Activated CD8-positive, alpha-beta T cell treated with anti-CD3 and anti-CD28 coated beads for 36 hours (primary cell): ENCODE measurements at places on chromosomes 4 and X.
A peak's percentile ranks its signal among the peaks of the same experiment; 100 is the strongest.

DNA sequence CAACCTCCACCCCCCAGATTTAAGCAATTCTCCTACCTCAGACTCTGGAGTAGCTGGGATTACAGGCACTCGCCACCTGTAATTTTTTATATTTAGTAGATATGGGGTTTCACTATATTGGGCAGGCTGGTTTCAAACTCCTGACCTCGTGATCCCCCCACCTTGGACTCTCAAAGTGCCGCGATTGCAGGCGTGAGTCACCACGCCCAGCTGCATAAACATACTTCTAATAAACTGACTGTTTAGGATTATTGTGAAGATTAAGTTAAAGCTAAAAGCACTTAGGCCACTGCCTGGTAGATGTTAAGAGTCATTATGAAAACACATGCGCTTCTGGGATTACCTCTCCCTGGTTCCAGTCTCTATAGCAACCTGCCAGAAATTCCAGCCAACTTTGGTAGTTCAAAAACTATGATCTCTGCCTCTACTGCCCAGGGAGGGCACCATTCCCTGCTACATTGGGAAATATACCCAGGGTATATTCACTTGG lies 30.2 kb upstream of the GRIA3 start:
- no peak for DNase-seq
- no peak overlapping the region for H3K27ac ChIP-seq
- no peak overlapping the region for H3K4me3 ChIP-seq
- H3K36me3 ChIP-seq: no peaks in the 10 kb centered on the region
- H3K27me3 ChIP-seq: no peaks in the 10 kb centered on the region

DNA sequence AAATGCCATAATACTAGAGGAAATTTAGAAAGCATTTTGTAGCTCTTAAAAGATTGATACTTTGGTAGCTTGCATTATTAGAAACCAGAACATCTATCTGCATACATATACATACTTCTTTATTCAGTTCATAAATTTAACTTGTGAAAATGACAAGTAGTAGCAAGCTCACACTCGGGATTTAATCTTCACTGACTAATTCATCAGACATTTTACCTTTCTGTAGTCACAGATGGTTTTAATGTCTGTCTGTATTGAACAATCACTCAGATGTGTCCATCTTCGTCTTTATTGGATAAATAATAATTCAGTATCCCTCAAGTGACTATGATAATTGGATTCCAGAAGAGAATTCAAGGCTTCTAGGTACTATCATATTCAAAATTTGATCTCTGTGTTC lies 232.3 kb downstream of the TENM3 start:
- H3K36me3 ChIP-seq: no peaks in the 10 kb centered on the region
- H3K27me3 ChIP-seq: peaks cover 5% of the 10 kb centered on the region
- H3K27ac ChIP-seq: no peak overlapping the region
- no peak for DNase-seq

- DNase-seq: no peak
- no peak overlapping the region for H3K27ac ChIP-seq
- peaks cover 4% of the 10 kb centered on the region for H3K27me3 ChIP-seq
- no peaks in the 10 kb centered on the region for H3K36me3 ChIP-seq
- no peaks in the 10 kb centered on the region for H3K4me1 ChIP-seq
These were observed 71.3 kb upstream of the ANXA3 start for GRCh38 chr4:78480286-78480685.

DNA sequence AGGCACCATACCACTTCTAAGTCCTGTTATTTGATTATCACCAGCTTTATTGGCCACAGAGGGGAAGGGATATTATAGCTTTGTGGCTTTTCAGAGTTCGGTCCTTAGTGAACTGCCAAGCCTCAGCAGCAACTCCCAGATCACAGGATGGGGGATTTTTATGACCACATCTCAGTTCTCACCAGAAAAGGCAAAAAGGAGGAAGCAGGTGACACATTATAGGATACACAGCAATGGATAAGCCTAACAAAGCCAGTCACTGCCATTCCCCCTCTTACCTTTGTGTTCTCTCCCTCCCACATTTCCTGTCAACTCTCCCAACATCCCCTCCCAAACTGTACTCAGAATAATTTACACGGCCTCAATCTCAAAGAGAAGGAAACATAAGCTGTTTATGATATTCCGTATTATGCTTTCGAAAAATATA lies 142.8 kb downstream of the MGST2 start:
- no peak for DNase-seq
- H3K27me3 ChIP-seq: no peaks in the 10 kb centered on the region
- H3K36me3 ChIP-seq: no peaks in the 10 kb centered on the region

DNA sequence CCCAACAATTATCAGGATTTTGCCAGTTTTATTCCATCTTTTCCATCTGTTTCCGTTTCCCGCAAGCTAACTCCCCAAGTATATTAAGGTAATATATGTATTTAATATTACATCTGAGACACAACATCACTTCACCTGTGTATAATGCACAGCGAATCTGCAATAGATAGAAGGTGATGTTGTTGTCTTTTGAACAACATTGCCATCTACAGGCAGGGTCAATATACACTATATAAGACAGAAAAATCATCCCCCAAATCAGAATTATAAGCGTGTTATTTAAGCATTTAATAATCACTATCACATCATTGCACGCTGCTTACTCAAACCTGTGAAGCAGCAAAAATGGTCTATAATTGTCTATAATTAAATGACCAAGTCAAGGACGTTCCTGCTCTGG lies 1115.5 kb downstream of the NLGN4X start:
- H3K27me3 ChIP-seq: no peaks in the 10 kb centered on the region
- H3K27ac ChIP-seq: no peak overlapping the region
- no peaks in the 10 kb centered on the region for H3K36me3 ChIP-seq
- no peak overlapping the region for H3K4me3 ChIP-seq
- H3K4me1 ChIP-seq: no peaks in the 10 kb centered on the region

DNA sequence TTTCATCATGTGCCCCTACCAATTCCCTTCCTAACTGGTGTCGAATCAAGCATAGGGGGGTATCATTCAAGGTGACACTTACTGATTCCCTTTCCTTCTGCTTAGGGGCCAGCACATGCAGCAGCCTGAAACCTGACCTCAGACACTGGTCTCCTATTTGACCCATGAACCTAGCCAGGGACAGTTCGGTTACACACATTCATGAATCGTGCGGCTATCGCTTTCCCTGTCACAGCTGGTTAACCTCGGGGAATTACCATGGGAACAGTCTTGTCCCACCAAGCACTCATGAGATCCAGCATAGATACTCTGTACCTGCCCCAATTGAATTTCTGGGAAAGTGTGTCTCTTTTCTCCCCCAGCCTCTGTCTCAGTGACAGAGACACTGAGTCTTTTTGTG lies 140.4 kb downstream of the ZNF674 start:
- H3K4me3 ChIP-seq: no peak overlapping the region
- no peaks in the 10 kb centered on the region for H3K27me3 ChIP-seq
- H3K4me1 ChIP-seq: no peaks in the 10 kb centered on the region
- H3K27ac ChIP-seq: no peak overlapping the region

- peaks cover 31% of the 10 kb centered on the region for H3K27me3 ChIP-seq
- no peaks in the 10 kb centered on the region for H3K36me3 ChIP-seq
- H3K4me1 ChIP-seq: peaks cover 4% of the 10 kb centered on the region
- no peak for DNase-seq
These were observed 221.3 kb downstream of the STIM2 start for GRCh38 chr4:27081675-27082586.

DNA sequence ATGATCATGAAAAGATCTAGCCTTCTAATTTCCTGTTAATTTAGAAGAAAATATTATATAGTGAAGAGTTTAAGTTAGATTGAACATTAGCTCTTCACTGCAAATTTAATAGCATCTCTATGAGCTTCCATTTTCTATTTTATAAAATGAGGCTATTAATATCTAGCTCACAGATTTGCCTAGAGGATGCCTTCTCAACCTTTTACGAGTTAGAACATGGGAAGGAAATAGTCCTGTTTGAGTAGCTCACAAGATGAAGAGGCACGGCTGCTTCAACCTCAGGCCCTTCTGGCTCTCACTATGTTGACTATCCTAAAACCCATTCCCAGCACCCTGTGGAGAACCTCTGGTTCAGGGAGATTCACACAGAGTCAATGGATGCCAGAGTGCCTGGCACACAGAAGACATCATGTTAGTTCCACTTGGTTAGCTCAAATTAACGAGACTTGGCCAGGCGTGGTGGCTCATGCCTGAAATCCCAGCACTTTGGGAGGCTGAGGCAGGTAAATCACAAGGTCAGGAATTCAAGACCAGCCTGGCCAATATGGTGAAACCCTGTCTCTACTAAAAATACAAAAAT lies 97.9 kb upstream of the GUCY1A1 start:
- peaks cover 2% of the 10 kb centered on the region for H3K27me3 ChIP-seq
- H3K27ac ChIP-seq: no peak overlapping the region
- no peaks in the 10 kb centered on the region for H3K36me3 ChIP-seq
- no peak for DNase-seq
- H3K4me3 ChIP-seq: no peak overlapping the region
- no peaks in the 10 kb centered on the region for H3K4me1 ChIP-seq

GRCh38 chr4:90852237-90852636 lies 725.0 kb downstream of the CCSER1 start:
- H3K27me3 ChIP-seq: no peaks in the 10 kb centered on the region
- no peak overlapping the region for H3K27ac ChIP-seq
- no peak overlapping the region for H3K4me3 ChIP-seq
- no peaks in the 10 kb centered on the region for H3K4me1 ChIP-seq
- no peaks in the 10 kb centered on the region for H3K36me3 ChIP-seq

DNA sequence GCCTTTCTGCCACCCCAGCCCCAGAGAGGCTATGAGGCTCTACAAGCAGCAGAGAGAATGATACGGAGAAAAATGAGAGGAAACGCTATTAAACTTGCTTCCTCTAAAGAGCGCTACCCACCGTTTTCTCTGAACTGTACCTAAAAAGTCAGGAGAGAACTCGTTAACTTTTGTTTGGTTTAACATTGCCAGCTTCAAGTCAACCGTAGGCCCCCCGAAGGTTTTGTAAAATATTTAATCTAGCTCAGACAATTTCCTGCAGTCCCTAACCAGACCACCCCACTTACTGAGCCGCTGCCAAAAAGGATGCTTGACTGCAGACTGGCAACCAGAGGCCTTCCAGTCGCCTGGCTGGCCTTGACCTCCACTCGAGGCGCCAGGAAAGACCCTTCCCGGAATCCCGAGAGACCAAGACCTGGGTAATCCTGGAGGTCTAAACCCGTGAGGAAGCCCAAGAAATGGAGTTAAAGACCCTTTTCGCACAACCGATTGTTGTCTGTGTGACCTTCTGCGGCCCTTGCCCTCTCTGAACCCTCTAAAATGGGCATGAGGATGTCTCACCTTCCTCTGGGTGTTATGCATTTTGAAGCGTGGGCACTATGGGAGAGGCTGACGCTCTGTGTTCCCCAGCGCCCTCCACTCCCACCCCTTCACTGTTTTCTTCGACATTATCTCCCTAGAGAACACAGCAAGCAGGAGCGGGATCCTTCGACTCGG lies 86.3 kb downstream of the BCOR start:
- peak overlapping the region; percentile 61 for H3K27ac ChIP-seq
- H3K36me3 ChIP-seq: no peaks in the 10 kb centered on the region
- peak; percentile 4 for DNase-seq
- peaks cover 25% of the 10 kb centered on the region for H3K27me3 ChIP-seq
- peaks cover 34% of the 10 kb centered on the region for H3K4me1 ChIP-seq

DNA sequence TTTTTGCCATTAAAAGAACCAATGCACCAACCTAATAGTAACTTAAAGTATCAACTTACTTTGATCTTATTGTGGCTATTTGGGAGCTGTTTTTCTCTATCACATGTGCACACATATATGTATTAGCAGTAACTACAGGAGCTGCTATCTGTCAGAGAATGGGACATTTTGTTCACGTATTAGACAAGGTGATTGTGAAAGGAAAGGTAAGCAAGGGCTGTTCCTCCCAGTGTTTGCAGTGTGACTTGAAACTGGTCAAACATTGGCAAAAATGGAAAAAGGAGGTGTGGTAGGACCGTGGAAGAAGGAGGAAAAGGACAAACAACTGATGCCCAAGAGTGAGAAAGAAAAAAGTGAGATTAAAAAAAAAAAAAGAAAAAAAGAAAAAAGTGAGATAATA lies 43.1 kb upstream of the KLHL2 start:
- H3K36me3 ChIP-seq: peaks cover 2% of the 10 kb centered on the region
- H3K27ac ChIP-seq: no peak overlapping the region
- no peaks in the 10 kb centered on the region for H3K4me1 ChIP-seq
- H3K27me3 ChIP-seq: no peaks in the 10 kb centered on the region
- DNase-seq: no peak

DNA sequence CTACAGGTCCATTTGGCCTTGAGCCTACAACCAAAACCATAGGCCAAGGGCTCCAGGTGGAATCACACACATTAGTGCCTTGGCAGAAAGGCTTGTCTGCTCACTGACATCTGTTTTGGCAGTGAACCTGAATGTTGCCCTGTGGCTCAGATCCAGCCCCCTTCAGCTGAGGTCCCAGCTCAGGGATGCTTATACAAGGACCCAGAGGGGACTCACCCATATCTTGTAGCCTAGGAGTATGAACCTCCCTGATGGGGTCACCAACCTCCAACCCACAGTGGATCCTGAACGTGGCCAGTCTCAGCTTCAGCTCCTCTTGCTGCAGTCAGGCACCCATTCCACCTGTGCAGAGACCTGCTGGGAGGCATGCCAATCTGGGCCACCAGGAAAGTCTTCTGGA lies 50.8 kb upstream of the HMX1 start:
- no peaks in the 10 kb centered on the region for H3K4me1 ChIP-seq
- H3K36me3 ChIP-seq: no peaks in the 10 kb centered on the region
- H3K4me3 ChIP-seq: no peak overlapping the region
- DNase-seq: no peak
- H3K27me3 ChIP-seq: peaks cover 5% of the 10 kb centered on the region

DNA sequence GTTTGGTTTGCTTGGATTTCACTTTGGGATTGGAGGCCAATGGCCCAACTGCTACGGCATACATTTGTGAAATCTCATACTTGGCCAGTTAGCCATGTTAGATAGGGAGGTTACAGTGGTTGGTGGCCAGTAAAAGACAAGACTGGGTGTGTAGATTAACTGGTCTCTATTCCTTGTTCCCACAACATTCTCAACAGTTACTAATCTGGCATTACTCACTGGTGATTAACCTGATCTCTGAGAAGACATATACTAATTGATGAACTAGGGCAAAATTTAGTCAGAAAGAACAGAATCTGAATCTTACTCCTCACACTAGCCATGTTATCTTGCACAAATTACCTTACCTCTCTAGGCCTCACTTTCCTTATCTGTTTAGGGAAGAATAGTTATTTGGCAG lies 33.4 kb downstream of the GATB start:
- peaks cover 2% of the 10 kb centered on the region for H3K4me1 ChIP-seq
- no peak overlapping the region for H3K4me3 ChIP-seq
- DNase-seq: no peak
- no peaks in the 10 kb centered on the region for H3K27me3 ChIP-seq
- H3K27ac ChIP-seq: no peak overlapping the region

GRCh38 chr4:5292101-5292500 lies 240.8 kb downstream of the STK32B start:
- no peak overlapping the region for H3K4me3 ChIP-seq
- H3K4me1 ChIP-seq: no peaks in the 10 kb centered on the region
- H3K27me3 ChIP-seq: no peaks in the 10 kb centered on the region
- H3K27ac ChIP-seq: no peak overlapping the region
- no peak for DNase-seq
